NCI-H1105 (cell line): ENCODE measurements at places on chromosomes 1 and 21.
A peak's percentile ranks its signal among the peaks of the same experiment; 100 is the strongest.

DNA sequence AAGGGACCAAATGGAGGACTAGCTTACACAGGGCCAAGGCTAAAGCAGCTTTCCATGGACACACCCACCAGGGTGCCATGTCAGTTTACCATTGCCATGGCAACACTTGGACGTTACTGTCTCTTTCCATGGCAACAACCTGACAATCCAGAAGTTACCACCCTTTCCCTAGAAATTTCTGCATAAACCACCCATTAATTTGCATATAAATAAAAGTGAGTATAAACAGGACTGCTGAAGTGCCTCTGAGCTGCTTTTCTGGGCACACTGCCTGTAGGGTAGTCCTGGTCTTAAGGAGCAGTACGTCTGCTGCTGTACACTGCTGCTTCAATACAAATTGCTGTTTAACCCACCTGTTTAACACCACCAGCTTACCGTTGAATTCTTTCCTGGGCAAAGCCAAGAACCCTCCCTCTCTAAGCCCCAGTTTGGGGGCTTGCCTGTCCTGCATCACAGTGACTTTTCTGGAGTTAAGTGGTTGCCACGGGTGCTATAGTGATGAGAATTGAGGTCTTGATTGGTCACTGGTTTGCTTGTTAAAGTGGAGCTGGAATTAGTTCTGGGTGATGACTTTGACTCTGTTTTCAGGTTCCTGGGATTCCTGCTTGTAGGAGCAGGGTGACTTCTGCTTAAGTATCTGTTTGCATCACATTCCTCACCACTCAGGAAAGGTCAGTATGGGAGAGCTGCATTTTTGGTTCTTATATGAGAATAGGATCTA is 83.2 kb downstream of the CLDN17 start:
- no peak for DNase-seq

- no peak for DNase-seq
Observed at GRCh38 chr1:156645056-156645455, 3.1 kb downstream of the BCAN start.

DNA sequence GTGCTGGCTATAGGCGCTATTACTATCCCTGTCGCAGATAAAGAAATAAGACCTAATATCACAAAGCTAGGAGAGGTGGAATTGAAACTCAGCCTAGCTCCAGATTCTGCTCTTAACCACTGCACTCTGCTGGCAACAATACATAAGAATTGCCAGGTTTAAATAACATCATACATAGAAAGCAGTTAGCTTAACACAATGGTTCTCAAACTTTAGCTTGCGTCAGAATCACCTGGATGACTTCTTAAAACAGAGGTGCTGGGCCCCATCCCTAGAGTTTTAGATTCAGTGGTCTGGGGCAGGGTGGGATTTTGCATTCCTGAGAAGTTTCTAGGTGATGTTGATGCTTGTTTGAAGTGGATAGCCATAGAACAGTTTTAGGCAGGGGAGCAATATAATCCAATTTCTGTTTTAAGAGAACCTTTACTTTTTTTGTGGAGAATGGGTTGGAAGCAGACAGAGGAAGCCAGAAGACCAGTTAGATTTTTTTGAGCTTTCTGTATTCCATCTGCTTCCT is 1.1 kb upstream of the POMGNT1 start:
- no peak for DNase-seq

DNA sequence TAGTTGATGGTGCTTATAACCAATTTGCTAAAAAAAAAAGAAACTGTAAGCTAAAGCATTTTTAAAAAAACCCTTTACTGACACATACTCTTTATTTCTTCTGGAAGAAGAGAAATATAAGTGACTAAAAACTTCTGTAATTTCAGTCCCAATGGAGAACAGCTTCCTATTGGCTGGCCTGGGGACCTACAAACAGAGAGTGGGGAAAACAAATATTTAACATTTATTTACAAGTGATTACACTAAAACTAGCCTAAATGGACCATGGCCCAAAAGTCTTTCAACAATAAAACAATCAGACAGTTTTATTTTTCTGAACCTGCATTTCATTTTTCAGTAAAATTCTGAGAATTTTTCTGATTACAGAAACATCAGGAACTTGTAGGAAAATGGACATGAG is 15.2 kb downstream of the TARBP1 start:
- DNase-seq, result no peak

DNA sequence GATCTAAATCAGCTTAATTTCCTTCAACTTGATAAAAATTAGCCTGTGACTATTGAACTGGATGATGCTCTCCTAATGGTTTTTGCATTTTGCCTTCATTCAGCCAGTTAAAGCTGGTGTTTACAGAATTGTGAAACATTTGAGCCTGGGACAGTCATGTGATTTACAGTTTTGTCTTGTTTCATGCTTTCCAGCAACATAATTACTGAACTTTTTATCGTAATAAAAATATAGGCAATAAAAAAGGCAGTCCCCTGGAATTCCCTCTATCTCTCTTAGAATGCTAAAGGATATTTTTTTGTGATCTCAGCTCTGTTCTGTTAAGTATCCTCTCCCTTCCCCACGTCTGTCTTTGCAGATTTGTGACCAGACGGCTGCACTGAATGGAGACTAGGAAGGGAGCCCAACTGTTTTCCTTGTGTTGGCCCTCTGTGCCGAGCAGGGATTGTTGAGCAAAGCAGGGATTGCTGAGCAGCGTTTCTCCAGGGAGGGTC is 70.3 kb upstream of the RGL1 start:
- no peak for DNase-seq

DNA sequence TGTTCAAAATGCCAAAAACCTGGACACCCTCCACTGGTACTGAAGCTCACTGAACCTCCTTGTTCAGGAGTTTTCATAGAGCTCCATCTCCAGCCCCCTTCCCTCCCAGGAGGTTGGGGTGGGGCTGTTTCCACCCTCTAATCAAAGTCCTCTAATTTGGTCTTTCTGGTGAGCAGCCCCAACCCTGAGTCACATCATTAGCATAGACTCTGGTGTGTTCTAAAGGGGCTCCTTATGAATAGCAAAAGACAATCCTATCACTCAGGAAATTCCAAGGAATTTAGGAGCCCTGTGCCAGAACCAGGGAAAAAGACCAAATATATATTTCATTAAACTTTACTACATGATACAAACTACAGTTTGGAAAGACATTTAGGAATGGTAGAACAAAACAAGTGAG is 13.2 kb upstream of the UBE4B start:
- DNase-seq, result no peak

DNA sequence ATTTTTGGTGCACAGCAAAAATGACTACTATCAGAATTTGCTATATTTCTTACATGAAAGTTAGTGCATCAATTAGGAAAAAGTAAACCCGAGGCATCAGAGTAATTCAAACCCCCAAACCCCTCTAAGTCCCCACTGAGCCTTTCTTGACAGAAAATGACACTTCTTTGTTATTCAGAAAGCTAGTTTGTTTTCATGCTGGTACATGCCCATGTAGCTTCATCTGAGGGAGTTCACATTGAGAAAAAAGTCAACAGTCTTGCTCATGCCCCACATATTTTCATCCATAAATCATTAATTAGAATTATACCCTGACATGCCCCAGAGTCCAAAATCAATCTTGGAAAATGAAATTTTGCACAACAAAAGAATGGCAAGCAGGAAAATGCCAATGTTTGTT is 39.9 kb upstream of the PDC start:
- DNase-seq, result no peak

GRCh38 chr1:45796946-45797345 is 6.5 kb upstream of the MAST2 start:
- no peak for DNase-seq

GRCh38 chr1:229225331-229225782 is 45.6 kb upstream of the RAB4A start:
- DNase-seq, result peak; percentile 24

DNA sequence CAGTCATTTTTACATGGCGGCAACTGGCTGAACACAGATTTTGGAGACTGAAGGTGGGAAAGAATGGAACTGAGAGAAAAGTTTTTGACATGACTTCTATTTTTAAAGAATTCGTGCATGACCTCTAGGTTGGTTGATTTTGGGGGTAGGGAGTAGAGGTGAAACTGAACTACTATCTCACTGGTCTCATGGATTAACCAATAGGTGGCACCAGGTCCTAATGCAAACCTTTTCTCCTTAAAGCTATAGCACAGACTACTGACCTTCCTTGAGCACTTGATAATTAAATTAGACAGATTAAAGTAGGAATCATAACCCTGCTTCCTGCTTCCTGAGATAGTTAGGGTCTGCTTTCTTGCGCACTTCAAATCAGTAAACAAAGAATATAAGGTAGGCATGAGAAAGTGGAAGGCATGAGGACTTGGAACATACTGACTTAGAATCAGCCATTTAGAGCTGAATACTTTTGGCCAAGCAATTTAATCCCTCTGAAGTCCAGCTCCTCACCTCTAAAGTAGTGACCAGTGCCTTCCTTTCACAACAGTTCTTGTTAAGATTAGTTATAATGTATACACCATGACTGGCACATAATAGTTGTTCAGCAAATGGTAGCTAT is 206.0 kb downstream of the CENPF start:
- DNase-seq, result no peak

DNA sequence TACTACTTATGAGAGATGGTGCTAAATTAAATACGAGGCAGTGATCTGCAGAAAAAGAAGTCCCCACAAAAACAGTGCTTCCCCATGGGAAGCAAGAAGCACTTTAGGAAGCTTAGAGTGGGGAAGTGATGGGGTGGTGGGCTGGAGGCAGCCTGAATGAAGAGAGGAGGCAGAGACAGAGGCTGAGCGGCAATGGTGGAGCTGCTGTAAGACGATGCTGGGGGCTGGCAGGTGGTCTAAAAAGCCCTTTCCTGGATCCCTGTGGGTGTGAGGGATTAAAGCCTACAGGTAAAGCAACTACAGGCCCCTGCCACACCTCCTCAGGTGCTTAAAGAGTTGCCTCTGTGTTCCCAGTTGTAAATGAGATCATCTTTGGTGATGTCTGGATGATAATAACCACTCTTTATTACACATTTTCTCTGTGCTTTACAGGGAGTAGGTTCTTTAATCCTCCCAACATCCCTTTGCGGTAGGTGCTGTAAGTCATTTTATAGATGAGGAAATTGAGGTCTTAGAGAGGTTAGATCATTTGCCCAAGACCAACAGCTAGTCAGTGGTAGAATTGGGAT is 39.2 kb downstream of the CNN3 start:
- no peak for DNase-seq

DNA sequence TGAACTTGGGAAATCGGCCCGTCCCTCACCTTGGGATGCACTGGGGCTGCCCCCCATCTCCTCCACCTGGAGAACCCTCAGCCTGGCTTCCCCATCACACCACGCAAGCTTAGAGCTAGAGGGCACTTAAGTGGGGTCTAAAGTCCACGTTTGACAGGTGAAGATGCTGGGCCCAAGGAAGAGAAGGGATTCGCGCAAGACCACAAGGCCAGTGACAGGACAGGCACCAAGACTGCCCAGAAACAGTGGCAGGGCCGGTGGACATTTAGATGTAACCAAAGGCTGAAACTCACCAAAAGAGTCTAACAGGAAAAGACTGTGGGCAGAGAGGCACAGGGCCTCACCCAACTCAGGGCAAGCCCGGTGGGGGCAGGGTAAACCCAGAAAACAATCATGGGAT is 130.8 kb upstream of the EDN2 start:
- DNase-seq, result no peak

DNA sequence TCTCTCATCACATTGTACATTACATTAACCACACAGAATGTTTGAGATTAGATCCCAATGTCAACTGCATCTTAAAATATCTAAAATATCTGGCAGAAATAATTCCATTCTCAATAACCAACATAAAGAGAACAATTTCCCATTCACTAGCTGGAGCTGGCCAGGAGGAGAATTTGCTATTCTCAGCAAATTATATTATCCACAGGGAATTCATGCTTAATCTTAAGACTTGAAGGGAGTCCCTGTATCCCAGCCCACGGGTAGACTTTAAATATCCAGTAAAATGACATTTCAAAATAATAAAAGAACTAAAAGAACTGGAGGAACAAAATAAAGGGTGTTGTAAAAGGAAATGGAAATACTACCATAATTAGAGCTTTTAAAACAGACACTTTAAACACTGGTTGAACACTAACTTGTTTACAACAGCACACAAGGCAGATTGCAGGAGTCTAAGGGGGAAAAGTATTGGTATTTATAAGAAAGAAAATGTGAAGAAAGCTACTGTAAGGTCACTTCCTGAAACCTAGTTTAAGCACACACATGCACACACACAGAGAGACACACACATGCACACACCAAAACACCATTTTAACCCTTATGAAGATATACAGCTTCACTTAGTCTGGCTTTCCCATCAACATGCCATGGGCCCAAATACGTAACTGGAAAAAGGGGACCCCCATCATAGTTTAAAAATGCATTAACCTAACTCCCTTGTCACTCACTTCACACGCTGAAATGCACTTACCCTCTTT is 107.0 kb downstream of the PTPN14 start:
- no peak for DNase-seq

DNA sequence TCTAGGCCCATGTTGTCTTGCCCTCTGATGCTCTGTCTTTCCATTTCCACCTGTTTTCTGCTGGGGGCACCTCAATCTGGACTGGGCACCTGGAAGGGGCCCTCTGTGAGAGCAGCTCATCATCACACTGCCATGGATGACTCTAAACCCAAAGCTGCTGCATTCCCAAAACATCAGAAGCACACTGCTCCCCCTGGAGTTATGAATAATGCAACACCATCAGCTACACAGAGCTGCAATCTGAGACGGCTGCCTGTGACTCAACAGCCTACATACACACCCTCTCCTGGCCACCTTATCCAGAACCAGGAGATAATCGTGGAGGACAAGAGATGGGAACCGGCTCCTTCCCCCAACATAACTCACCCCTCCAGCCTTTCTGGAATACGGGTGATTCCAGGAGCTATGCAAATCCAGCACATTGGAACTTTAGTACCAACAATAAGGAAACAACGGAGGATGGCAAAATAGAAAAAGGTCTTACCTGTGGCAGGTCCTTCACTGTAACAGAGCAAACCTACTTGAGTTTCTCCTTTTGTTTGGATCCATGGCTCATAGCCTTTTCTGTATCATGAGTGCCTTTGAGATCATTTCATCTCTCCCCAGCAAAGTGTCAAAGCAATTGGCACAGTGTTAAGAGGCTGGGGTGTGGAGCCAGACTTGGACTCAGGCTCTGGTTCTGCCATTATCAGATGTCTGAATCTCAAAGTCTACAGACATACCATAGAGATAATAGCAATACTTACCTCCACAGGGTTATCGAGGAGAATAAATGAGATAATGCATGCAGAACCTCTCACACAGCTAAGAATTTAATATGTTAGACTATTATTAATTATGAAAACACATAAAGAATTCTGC is 29.3 kb downstream of the AK2 start:
- no peak for DNase-seq
